Ammon's horn (tissue), 1 donor: ENCODE measurements at places on chromosomes 7 and 10.

- peak; percentile 38 for DNase-seq
Measured at GRCh38 chr10:61978965-61979364, 77.5 kb downstream of the ARID5B start.

GRCh38 chr7:77954773-77955555, 156.4 kb downstream of the PHTF2 start:
- no peak for DNase-seq

DNA sequence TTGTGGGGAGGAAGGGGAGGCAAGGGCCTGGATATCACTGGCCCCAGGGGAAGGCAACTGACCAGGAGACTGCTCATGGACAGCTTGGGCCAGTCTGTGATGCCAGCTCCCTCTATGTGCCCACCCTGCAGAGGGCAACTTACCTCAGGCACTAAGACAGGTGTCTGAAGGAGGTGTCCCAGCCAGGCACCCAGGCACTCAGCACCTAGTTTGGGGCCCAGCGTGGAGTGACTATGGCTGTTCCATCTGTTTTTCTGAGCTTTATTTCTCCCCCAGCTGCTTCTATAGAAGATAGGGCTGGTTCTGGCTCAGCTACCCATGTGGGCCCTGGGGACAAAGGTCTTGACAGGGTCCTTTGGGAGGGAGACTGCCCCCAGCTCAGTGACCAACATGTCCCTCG, 150.6 kb upstream of the PCBD1 start:
- DNase-seq: no peak

DNA sequence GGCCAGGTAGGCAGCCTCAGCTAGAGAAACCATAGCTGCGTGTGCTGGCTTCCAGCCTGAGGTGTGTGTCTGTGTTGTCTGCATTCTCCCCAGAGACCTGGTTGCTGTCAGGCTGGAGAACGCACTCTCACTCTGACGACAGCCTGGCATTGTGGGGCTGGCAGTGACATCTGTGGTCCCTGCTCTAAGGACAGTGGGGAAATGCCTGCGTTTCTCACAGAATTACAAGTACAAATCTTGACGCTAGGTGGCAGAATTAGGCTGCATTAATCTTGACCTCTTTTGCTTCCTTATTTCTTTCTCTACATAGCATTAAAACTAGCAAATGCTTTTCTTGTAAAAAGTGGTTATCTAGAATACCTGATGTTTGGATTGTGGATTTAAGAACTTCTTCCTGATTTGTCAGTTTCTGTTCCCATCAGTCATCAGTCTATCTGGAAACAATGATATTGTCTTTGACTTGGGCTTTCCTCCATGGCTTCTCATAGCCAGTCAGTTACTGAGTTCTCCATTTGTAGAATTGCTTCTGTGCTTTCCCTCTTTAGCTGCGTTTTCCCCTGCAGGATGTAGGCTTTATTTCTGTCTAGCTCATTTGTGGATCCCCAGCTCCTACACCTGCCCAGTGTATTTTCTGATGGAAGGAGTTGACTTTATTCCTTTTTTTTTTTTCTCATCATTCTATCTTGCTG, 86.0 kb downstream of the FANK1 start:
- peak; percentile 84 for DNase-seq

GRCh38 chr10:74145133-74145532, 5.5 kb downstream of the AP3M1 start:
- no peak for DNase-seq
